Left renal cortex interstitium (tissue), 4 donors: ENCODE measurements at places on chromosomes 3 and 15.

- no peak for DNase-seq
These were observed 45.6 kb downstream of the WNT5A start for GRCh38 chr3:55441499-55441898.

DNA sequence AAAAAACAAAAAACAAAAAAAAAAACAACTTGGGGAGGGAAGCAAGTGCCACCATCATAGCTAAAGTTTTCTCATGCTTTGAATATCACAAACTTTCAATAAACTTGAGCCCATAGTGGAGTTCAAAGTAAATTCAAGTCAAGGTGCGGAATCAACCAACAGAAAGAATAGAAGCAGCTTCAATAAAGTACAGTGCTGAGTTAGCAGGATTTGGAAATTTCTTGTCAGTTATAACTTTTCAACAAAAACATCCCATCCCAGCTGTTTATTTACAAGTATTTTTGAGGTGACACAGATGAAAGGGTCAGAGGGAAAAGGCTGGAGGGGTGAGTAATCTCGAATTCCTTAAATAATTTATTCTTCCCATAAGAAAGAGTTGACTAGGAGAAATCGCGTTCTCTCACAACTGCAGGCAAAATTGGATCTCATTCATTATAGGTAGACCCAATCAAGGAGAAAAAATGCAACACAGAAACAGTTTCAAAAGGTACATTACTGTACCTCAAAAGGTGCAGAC lies 477.4 kb upstream of the RASGRP1 start:
- no peak for DNase-seq

DNA sequence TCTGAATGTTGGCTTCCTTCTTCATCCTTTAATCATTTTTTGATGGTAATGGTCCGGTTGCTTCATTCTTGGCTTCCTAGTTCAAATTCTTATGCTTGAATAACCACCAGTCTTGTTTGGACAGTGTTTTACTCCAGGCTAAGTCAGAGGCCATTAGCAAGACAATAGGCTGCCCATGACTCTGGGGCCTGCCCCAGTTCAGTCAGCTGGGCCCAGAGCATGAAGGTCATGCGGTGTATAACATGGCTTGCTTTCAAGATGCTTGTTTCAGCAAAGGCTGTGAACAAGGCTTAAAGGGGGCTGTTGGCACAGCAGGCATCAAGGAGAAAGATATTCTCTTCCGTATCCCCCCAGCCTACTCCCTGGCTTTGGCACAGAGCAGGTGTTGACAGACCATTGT lies 13.7 kb downstream of the TM4SF18 start:
- no peak for DNase-seq

DNA sequence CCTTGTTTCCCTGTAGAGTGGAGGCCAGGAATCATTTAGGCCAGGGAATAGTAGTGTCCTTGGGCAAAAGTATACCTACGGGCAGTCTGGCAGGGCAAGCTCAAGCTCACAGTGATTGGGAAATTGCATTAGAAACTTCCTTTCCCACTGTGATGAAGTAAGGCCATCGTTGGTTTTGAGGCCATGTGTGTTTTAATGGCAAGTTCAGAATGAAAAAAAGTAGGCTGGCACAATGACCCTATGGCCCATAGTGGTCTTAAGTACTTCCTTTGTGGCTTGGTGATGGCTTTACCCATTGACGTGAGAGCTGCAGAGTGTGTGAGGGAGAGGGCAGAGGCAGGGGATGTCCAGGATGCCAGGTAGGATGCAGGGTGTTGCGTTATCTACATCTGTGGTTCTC lies 28.8 kb downstream of the LIMD1 start:
- no peak for DNase-seq

- DNase-seq, result peak; percentile 57
These were observed 86.6 kb downstream of the FNDC3B start for GRCh38 chr3:172125963-172126457.

DNA sequence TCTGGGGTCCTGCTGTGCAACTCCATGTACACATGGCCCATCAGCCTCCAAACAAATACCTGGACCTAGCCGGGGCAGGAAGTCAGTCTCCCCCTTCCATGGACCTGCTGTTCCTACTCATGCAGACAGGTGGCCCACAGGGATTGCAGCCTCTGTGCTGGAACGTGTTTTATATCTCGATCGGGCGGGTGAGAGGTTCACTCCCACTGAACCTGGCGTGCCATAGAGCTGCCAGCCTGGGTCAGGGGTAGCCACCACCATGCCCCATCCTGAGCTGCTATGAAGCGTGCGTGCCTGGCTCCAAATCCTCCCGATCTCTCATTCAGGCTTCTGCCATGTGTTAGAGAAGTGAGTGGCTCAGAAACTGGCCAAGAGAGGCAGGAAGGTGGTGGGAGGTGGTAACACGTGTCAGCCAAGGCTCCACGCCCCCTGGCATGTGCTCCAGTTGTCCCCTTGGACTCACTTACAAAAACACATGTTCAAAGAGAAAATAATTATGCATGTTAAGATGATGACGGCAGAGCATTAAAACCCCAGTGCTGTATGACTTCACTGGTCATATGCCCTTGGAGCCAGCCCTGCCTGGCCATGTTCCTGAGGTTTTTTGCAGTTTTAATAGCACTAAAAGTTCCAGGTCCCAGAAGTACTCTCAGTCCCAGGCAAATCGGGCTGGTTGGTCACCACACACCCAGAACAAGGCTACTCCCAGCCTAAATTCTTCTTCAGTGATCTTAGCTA lies 30.6 kb downstream of the CTSH start:
- no peak for DNase-seq

DNA sequence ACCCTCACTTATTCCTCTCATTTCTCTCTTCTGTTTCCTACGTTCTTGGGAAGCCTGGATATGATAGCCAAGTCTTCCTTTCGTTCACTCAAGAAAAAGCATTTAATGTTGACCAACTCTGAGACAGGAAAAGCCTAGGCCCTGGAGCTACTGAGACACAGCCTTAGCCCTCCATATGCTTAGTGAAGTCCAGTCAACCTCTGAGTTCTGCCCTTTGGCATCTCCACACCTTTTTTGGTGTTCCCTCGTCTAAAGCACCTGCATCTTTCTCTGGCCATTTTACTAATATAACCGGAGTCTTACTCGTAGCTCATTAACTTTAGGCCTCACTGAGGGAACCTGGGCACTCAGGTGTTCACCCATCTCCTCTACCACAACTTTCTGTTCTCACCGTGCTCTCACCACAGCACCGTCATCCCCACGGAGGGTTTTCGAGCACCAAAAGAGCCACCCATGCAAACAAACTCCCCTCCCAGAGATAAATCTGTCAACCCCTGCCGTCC lies 632 bp downstream of the MTHFS start:
- no peak for DNase-seq

DNA sequence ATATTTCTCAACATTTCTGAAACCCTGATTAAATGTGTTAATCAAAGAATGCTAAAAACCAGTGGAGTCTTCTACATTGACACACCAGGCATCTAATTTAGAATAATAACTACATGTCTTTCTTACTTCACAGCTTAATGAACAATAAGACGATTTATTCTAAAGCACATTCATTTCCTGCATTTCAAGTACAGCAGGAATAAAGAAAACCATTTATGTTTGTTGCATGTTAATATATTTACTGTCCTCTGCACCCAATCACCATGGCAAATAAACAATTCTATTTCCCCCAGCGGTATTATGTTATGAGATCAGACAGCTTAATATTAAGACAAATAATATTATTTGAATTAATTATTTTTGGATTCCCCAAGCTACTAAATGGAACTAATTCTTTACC lies 1336.3 kb upstream of the CADM2 start:
- DNase-seq, result no peak

DNA sequence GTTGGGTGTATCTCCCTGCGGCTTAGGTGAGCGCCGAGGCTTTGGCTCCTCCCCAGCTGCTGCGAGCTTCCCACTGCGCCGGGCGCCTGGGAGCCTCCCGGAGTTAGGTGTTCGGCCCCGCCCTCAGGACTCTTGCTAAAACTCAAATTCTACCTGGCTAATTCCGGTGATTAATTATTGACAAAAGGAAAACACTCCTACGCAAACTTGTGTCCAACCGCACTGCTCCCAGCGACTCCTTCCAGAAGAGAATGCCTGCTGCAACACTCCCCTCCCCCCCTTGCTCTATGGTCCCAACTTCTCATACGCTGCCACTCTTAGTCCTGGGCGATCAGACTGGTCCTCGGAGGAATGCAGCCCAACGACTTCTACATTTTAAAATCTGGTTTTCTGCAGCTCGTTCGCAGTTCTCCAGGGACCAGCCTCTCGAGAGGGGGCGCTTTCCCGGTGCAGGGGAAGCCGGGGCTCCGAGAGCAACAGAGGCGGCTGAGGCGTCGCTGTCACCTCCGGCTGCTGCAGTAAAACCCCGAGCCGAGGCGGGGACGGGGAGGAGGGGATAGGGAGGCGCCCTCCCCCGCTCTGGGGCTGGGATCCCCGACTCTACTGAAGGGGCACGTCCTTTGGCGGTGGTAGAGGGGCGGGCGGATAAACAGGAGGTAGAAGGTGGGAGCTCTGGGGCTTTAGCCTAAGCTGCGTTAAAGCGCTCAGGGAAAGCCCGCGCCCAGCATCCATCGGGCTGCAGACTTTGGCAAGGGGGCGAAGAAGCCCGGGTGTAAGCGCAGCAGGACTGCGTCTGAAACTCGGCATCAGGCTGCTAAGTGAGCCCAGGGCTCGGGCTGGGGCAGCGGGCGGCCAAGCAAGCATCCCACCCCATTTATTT lies at the start of gene SPTSSB:
Gene SPTSSB, minus strand, starts transcription at position 77 of the 880 bp plus-strand sequence. CDS start 25,194 bp downstream, outside the sequence.
- peak; percentile 39 for DNase-seq

GRCh38 chr3:139534455-139534812 lies 5.1 kb downstream of the RBP1 start:
- no peak for DNase-seq

DNA sequence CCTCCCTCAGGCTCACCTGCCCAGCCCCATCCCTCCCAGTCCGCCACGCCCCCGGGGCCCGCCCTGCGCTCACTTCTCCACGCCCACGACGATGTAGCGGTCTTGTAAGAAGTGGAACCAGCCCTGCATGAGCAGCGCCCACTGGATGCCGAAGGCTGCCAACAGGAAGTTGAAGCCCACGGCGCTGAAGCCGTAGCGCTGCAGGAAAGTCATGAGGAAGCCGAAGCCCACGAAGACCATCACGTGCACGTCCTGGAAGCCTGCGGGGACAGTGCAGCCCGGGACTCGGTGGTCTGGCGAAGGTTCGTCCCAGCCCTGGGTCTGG lies 9.7 kb downstream of the RHCG start:
- DNase-seq, result no peak

- DNase-seq, result no peak
These were observed 11.9 kb downstream of the TAGLN3 start for GRCh38 chr3:112010636-112011035.
